ENCODE measurements at places on chromosomes 11 and 22.

- DNase-seq, result no peak
Measured at GRCh38 chr11:85663080-85663752, 1.7 kb downstream of the CREBZF start.

- DNase-seq, result no peak
Measured at GRCh38 chr11:45852018-45852711, 4.9 kb downstream of the CRY2 start.

DNA sequence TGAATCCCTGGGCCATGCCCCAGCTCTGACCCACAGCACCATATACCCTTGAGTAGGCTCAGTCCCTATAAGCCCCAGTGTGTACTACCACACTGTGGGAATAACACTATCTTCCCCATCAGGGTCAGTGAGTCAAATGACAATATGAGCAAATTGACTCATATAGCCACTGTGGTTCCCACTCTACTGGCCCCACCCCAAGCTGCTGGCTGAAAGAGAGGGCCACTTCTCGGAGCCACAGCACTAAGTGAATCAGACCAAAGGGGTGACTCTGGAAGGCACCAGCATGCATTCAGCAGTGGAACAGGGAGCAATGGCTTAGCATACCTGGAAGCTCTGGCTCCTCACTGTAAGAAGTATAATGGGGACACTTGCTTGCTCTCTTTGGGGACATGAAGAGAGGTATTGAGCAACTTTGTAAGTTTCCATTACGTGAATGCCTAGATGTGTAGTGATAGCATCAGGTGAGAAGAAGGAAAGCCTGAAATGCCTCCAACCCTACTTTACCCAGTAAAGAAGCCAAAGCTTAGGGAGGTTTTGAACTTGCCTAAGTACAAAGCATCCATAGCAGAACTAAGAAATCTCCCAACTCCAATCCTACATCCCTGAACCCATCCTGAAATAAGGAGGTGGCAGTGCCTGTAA lies 13.5 kb downstream of the CD59 start:
- DNase-seq, result no peak

- no peak for DNase-seq
Measured at GRCh38 chr11:89175796-89176195, 1.9 kb upstream of the TYR start.

GRCh38 chr11:71281204-71281603 lies 28.8 kb upstream of the SHANK2 start:
- DNase-seq, result no peak

DNA sequence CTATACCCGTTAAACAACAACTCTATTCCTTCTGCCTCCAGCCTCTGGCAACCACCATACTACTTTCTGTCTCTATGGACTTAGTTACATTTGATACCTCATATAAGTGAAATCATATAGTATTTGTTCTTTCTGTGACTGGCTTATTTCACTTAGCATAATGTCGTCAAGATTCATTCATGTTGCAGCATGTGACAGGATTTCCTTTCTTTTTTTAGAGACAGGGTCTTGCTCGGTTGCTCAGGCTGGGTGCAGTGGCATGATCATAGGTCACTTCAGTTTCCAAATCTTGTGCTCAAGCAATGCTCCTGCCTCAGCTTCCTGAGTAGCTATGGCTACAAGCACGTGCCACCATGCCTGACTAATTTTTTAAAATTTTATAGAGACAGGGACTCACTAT lies 29.4 kb upstream of the SORL1 start:
- no peak for DNase-seq

GRCh38 chr22:31626427-31627150 lies 35.4 kb downstream of the PISD start:
- DNase-seq, result no peak

DNA sequence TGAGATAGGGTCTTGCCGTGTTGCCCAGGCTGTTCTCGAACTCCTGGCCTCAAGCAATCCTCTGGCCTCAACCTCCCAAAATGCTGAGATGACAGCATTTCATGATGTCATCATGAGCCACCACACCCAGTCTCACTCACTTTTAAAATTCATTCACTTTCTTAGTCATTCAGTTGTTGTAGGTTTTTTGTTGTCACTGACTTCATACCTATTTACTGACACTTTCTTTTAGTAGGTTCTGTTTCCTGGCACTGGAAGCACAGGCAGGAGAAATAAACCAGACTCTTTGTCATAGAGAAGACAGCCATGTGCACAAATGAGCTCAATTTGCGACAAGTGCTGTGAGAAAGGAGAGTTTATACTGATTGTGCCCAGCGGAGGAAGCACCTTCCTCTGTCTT lies 10.5 kb downstream of the ART5 start:
- no peak for DNase-seq

DNA sequence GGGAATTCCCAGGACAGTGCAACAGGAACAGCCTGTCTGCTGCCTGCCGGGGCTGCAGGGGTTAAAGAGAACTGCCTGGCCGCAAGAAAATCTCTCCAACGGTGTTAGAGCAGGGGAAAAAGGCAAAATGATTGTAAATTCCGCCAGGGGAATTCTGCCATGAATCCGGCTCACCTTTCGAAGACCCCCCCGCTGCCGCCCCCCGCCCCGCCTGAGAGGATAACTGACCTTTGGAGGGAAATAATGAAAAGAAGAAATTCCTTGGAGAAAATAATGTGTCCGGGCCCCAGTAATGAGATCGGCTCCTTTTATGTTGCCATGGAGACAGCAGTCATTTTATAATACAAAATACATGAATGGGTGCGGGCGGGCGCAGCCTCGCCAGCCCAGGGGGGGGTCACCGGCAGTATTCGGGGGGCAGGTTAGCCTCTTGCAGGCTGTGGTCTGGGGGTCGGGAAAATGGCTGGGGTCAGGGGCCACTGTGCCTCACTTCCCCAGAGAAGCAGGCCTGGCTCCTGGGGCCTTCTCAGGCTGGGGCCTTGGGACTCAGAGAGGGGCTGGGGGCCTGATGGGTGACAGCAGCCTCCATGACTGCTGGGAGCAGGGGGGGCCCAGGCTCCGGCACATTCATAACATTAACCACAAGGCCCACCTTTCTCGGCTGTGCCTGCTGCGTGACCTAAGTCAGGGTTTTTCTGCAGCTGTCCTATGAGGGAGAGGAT lies 228.1 kb downstream of the MN1 start:
- DNase-seq, result no peak

DNA sequence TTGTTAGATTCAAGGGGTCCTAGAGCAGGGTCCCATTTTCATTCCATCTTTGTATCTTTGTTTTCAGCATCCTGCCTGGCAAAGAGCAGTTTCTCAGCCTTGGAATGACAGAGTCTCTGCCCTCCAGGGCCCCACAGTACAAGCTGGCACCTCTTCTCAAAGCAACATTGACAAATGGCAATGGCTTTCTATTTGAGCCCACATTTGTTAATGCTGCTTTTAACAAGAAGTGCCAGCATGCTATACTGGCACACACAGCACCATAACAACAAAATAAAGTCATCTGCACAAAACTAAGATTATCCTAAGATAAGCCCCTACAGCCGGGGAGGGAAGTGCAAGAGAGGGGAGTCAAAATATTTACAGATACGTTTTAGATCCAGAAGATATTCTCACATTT lies 309.7 kb upstream of the C11orf87 start:
- no peak for DNase-seq

Measured in activated CD8-positive, alpha-beta memory T cell treated with anti-CD3 and anti-CD28 coated beads for 4 hours (primary cell).